ENCODE measurements at places on chromosomes 5 and 9. TPM values are rescaled to one million over a fixed set of nuclear protein-coding genes. Genes with fewer than 3 reads are reported as not detected.

The FOXD4L6 gene
- total RNA-seq = not detected

- H3K36me3 ChIP-seq = no peaks in the 10 kb centered on the region
- no peak overlapping the region for H3K27ac ChIP-seq
- no peaks in the 10 kb centered on the region for H3K27me3 ChIP-seq
- H3K4me1 ChIP-seq = peaks cover 15% of the 10 kb centered on the region
These were observed 282.4 kb downstream of the EFNA5 start for GRCh38 chr5:107388141-107388861.

DNA sequence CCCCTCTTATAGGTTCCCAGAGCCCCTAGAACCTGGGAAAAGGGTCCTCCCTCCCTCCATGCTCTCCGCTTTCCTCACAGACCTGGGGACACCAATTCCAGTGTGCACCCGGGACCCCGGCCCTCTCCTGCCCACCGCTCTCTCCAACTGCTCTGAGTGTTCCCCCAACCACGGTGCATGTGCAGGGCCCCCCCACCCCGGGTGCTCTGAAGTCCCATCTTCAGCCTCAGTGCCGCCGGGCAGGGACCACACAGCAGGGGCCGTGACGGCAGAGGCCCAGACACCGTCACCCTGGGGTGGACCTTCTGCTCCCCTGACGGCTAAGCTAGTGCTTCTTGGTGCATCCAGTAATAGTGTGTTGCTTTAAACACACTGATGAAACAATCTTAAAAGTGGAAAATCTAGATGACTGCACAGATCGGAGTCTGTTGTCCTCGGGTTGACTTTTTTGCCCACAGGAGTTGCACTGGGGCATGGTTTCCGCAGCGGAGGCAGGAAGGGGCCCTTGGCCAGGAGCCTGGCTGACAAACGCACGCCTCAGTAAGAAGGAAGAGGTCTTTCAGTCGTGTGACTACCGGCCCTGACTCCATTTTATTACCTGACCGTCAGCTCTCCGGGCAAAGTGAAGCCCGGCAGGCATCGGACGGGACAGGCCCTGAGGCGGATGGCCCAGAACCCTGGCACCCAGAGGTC lies 36.2 kb upstream of the SLC6A3 start:
- no peak for DNase-seq
- no peaks in the 10 kb centered on the region for H3K27me3 ChIP-seq
- peaks cover 46% of the 10 kb centered on the region for H3K36me3 ChIP-seq
- no peak overlapping the region for H3K27ac ChIP-seq

- H3K27ac ChIP-seq = no peak overlapping the region
- H3K36me3 ChIP-seq = no peaks in the 10 kb centered on the region
- H3K27me3 ChIP-seq = no peaks in the 10 kb centered on the region
- DNase-seq = no peak
- no peaks in the 10 kb centered on the region for H3K4me1 ChIP-seq
These were observed 48.4 kb downstream of the EXOSC2 start for GRCh38 chr9:130741831-130742449.

The CETN3 gene
- total RNA-seq = 4.7 TPM

GRCh38 chr9:133073086-133074014 lies 11.6 kb downstream of the CEL start:
- H3K4me1 ChIP-seq = no peaks in the 10 kb centered on the region
- no peak overlapping the region for H3K4me3 ChIP-seq
- no peak for DNase-seq
- no peaks in the 10 kb centered on the region for H3K27me3 ChIP-seq

All from esophagus muscularis mucosa (tissue), 4 donors.